ENCODE measurements at places on chromosomes 4 and X.
A peak's percentile ranks its signal among the peaks of the same experiment; 100 is the strongest.

- no peak for DNase-seq
Observed at GRCh38 chrX:42714981-42715700, 62.8 kb downstream of the PPP1R2C start.

DNA sequence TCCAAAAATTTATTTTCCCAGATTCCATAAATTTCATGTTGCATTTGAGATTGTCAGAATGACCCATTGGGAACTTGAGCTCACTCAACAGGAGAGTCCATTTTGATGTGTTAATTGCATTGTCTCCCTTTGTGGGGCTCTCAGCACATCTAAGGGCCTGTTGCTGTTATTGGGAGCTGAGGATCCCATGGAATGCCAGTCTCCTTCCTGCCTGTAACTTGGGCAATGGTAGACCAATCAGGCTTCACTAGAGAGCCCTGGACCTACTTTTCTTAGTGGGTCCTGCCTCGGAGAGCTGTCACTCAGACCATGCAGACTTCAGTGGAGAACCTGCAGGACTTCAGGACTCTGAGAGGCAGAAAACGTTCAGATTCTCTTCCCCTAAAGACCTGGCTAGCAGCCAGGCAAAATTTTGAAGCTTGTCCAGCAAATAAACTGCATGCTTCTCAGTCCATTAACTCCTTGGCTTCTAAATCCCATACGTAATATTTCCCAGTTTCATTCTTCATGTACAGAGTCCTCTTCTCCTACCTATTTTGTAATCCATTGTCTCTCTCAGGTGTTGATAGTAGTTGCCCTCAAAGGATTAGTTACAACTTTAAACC, 25.1 kb downstream of the OCRL start:
- DNase-seq = no peak

GRCh38 chrX:40074080-40074958, 23.4 kb downstream of the BCOR start:
- no peak for DNase-seq

GRCh38 chr4:182023469-182023868, 219.7 kb upstream of the TENM3 start:
- no peak for DNase-seq

DNA sequence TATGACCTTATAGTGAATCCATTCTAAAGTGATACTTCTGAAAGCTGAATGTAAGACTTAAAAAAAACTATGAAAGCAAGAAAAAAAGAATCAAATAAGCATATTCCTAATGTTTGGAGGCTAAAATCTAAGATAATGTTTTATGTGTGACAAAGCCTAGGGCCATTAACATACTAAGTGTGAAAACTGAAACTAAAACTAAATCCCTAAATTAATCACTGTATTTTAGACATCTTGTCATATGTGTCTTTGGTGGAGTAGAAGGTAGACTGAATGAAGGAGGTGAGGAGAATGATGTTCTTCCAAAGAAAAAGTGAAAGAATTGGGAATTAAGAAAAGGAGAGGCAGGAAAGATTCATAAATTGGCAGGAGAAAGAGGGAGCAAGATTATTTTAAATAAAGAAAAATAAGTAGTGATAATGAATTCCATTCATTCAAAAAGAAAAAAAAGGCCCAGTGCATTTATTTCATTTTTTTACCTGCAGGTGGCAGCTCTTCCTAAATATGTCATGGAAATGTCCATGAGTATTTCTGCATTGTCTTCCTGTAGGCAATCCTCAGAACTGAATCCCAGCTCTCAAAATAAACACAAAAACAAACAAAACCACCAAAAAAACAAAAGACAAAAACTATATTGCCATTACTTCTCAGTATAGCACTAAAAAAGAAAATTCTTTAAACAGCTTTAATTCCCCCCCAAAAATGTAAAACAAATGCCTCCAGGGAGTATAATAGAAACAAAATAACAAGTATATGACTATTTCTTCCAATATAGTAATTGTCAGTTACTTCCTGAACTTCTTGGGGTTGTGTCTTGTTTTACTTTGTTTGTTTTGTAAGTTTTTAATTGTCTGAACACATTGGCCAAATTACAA, 17.0 kb upstream of the AP1AR start:
- DNase-seq = peak; percentile 35

GRCh38 chrX:1700757-1701156, 85.9 kb downstream of the ASMT start:
- no peak for DNase-seq

DNA sequence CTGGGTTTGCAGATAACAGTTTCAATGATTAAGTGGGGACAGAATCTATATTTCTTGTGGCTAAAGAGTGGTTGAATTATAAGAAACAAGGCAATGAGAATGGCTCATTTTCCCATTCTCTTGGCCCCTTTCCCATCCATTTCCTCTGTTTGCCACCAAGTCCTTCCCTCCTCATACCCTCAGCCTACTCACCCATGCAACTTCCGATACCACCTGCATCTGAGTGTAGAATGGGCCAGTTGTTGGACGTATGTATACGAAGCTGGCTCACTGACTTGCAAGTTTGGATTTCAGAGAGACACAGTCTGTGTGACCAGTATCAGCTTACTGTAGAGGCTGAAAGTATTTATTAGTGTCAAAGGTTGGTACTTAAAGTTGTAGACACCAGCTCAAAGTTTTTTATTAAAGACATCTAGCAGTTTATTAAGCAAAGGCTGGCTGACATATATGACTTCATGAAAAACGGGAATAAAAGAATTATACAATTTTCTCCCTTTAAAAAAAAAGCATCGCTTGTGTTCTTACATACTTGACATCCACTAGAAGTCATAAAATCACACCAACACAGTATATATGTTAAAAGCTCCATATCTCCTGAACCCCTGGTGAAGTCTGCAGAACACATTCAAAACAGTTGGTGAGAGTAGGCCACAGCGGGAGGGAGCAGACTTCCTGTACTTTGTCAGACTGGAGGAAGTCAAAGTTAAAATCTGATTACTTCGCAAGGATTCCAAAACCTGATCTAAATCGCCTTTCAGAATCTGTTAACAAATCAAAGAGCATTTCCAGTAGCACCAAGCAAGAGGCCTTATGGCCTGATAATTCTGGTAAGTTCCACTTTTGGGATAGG, 22.4 kb upstream of the STIM2 start:
- DNase-seq = no peak

DNA sequence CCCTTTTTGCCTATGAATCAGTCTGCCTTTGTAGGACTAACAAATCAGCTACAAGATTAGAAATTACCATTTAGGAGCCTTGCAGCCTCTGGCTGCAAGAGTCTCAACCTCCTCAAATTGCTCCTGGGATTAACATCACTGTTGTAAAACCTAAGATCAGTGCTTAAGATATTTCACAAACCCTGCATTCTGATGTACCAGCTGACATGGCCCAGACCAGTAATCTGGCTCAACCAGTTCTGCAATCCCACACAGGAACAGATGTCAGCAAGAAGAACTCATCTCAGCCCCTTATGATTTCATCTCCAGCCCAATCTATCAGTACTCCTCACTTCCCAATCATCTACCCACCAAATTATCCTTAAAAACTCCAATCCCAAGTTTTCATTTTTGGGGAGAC, 32.5 kb upstream of the AADAT start:
- no peak for DNase-seq

DNA sequence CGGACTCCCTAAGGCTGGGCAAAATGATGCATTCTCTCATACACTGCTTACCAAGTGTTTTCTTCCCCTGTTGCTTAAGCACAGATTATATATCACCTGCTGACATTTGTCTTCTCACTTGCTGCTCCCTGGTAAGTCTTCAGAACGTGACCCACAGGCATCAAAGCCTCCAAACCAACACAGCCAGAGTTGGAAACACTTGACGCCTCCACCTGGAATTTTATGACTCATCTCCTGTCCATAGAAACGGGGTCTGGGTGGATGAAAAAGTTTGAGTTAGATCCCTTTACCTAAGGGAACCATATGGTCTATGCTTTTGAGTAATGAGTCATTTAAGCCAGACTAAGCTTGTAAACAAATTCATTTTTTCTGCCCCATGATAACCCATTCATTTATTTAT, 251.6 kb downstream of the USP46 start:
- DNase-seq = no peak

DNA sequence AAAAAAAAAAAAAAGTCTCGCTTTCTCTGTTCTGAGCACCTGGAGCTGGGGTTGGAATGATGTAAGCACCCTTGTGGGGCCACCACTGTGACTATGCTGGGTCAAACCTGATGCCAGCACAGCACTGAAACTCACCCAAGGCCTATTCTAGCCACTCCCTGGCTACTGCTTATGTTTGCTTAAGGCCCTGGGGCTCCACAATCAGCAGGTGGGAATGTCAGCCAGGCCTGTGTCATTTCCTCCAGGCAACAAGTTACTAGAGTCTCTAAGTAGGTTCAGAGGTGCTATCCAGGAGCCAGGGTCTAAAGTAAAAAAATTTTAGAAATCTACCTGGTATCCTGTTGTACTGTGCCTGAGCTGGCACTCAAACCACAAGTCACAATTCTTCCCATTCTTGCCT, 1306.8 kb downstream of the STIM2 start:
- DNase-seq = no peak

DNA sequence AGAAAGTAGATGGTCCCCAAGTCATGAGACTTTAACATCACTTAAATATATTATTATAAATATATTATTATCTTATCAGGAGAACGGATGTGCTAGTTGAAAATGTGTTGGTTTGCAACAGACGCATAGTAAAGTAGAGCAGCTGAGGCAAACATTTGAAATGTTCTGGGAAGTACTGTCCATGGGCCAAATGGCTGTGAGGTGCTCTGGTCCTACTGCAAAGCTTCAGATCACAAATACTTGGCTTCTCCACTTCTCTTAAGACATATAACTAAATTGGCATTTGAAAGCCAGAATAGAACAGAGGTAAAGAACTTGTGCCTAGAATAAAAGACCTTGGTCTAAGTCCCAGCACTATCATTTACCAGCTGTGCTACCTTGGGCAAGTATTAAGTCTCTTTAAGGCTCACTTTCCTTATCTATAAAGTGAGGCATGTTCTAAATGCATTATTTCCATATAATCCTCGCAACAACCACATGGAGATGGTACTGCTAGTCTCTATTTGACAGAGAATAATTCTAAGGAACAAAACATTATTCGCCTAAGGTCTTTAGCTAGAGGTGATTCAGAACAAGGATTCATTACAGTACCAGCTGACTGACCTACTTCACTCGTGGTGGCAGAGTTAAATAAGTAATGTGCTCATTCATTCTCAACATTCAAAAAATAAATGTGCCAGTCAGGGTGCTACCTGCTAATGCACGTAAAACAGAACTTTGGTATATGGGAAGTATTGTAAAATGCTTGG, 297.1 kb downstream of the PPP3CA start:
- DNase-seq = no peak

GRCh38 chr4:68272380-68272779, 26.9 kb upstream of the TMPRSS11B start:
- DNase-seq = no peak

GRCh38 chrX:19731307-19731820, 156.0 kb downstream of the SH3KBP1 start:
- DNase-seq = no peak

GRCh38 chr4:147528054-147528453, 47.2 kb downstream of the EDNRA start:
- no peak for DNase-seq

DNA sequence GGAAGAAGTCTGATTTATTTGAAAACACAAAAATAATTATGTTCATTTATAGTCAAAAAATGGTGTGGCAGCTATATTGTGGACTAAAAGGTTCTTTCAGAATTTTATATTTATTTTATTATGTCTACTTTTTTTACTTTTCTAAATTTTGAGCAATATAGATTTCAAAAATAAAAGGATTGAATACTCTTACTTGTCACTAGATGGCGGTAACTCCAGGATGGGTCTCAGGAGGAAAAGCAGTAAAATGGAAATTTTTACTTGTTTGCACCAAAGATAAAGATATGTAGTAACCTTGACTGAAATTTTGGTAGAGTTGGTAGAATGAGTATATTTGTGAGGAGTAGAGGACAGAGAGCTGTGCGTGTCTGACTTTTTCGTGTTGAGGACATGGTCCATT, 14.5 kb upstream of the DACH2 start:
- peak; percentile 2 for DNase-seq

DNA sequence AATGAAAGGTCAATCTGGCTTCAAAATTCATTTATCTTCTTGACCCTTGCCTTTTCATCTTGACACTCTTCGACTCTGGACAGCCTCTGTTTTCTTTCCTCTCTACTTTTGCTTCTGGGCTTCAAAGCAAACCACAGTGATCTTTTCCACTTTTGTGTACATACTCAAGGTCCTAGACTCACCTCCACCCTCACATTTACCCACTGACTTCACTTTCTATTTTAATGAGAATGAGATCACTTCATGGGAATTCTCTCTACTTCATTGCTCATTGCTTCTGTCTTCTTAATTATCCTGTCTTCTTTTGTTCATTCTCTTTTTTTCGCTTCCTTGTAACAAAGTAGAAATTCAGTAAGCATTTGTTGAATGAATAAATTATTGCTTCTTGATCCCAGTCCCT, 330.1 kb upstream of the HAND2 start:
- no peak for DNase-seq

- DNase-seq = no peak
Observed at GRCh38 chrX:115357326-115358120, 68.0 kb downstream of the LUZP4 start.

- DNase-seq = no peak
Observed at GRCh38 chr4:164572877-164573279, 181.1 kb upstream of the SMIM31 start.

- no peak for DNase-seq
Observed at GRCh38 chr4:106694232-106694631, 325.7 kb upstream of the GIMD1 start.

DNA sequence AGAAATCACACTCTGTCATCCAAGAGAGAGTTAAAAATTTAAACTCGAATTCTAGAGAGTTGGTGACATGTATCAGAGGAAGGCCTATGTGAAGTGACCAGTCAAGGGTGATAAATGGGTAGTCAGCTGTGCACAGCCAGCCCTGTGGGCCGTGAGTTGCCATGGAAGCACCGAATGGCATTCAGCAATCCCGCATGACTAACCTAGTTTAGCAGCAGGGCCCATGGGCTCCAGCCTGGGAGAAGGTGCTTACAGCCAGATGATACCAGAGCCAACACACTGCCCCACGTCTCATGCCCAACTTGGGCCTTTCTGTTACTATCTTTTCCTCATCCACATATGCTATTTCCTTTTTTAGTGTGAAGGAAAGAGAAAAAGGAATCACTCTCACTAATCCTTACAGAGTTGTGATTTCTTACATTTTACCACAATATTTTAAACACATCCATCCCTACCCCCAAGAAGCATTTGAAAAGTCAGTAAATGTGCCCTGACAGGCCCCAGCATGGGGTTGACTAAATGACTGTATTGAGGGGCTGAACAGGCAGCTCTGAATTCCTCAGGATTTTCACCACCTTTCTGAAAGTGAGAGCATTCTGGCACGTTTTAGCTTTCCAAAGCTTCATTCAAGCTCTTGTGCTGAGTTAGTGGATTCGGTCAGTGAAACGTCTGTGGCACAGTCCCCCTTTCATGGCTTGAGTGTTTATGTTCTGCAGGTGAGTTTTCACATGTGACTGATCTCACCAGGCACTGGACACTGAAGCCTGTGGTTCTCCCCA, 104.2 kb downstream of the AFF1 start:
- DNase-seq = peak; percentile 62
